Activated naive CD4-positive, alpha-beta T cell (primary cell): ENCODE measurements at places on chromosomes 16 and 17.

DNA sequence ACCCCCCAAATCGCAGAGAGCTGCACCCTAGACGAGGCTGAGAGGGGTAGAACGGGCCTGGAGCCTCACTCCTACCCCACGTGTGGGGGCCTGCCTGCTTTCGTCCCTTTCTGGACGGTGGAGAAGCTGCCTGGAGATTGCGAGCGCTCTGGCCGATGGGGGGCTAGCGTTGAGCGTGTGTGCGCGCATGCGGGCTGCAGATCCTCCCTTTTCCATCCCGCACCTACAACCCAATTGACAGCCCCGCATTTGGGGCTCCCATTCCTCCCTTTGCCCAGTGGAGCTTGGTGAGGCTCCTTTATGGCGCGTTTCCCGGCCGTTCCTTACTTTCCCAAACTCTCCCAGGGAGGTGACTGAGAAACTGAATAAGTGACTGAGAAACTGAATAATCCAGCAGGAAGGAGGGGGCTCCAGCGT, 907 bp upstream of the ESRP2 start:
- DNase-seq = no peak

DNA sequence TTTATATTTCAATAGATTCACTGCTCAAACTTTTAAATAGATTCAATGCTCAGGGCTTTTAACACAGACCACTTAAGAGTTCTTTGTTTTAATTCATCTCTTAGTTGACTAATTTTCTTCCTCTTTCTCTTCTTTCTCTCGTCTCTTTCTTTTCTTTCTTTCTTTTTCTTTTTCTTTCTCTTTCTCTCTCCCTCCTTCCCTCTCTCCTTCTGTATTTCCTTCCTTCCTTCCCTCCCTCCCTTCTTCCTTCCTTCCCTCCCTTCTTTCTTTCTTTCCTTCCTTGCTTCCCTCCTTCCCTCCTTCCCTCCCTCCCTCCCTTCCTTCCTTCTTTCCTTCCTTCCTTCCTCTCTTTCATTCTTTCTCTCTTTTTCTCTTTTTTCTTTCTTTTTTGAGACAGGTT, 104.4 kb downstream of the LYRM1 start:
- no peak for DNase-seq

DNA sequence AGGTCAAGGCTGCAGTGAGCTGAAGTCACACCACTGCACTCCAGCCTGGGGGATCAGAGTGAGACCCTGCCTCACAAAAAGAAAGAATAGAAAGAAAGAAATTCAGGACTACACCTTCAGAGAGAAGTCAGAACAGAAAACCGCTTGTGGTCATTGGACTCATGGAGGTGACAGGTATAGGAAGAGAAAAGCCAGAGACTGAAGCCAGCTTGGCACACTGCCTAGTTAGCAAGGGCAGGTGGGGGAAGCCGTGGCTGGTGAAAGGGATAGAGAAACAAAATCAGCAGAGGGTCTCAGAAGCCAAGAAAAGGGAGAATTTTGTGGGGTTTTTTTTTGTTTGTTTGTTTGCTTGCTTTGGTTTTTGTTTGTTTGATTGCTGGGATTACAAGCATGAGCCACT, 32.9 kb upstream of the SKAP1 start:
- no peak for DNase-seq

GRCh38 chr17:49338883-49339282, 23.2 kb downstream of the ZNF652 start:
- no peak for DNase-seq

DNA sequence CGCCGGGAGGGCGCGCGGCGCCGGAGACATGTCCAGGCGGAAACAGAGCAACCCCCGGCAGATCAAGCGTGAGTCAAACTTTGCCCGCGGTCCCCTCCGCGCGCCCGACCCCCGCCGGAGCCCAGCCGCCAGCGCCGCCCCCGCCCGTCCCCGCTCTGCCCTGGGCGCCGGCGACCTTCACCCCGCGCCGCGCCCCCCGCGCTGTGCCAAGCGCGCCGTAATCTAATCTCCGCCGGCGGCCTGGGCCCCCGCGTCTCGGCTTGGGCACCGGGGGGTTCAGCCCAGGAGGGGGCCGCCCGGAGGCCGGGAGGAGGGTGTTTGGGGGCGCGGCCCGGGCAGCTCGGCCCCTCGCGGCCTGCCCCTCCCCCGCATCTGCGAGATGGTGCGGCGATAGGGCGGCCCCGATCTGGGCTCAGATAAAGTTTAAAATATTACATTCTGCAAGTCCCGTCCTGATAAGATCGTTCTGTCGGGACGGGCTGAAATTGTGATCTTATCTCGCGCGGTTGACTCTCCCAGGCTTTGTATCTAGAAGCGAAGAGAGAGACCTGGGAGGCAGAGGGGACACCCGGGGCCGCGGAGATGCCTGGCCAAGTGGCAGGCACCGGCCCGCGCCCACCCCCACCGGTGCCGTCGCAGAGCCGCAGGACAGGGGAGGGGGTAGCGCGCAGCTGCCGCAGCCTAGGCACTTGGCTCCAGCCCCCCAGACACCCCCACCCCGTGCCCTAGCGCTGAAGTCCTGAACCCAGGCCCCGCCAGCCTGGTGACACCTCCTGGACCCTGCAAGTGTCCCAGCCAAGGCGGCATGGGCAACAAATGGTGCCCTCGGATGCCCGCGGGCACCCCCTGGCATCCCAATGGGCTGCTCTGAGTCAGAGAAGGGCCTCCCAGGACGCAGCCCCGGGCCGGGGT, 787 bp downstream of the ZFPM1 start:
- DNase-seq = no peak

DNA sequence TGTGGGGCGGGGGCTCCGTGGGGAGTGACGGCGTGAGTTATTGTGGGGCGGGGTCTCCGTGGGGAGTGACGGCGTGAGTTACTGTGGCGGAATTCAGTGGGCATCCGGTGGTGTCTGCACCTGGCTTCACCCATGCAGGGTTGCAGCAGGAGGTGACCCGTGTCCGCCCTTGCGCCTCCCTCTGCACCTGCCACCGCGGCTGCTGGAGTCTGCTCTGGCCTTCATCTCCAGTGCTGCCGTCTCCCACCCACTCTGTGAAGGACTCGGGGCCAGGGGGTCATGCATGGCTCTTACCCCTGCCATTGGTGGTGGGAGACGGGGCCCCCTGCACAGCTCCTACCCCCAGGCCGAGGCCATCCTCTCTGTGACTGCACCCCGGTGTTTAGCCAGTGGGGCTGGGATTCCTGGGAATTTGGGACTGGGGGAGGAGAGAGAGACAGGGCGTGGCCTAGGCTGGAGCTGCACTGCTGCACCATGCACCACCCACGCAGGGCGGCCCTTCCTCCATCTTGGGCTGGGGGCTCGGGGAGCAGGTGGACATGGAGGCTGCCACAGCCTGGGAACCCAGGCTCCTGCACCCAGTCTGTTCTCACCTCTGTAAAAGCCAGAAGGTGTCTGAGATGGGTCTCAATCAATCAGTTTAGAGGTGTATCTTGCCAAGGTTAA, 1.3 kb upstream of the PABPN1L start:
- DNase-seq = no peak

- no peak for DNase-seq
Measured at GRCh38 chr16:49277386-49277742, 4.3 kb downstream of the CBLN1 start.

- DNase-seq = no peak
Measured at GRCh38 chr17:33090806-33091205, 99.2 kb downstream of the SPACA3 start.

DNA sequence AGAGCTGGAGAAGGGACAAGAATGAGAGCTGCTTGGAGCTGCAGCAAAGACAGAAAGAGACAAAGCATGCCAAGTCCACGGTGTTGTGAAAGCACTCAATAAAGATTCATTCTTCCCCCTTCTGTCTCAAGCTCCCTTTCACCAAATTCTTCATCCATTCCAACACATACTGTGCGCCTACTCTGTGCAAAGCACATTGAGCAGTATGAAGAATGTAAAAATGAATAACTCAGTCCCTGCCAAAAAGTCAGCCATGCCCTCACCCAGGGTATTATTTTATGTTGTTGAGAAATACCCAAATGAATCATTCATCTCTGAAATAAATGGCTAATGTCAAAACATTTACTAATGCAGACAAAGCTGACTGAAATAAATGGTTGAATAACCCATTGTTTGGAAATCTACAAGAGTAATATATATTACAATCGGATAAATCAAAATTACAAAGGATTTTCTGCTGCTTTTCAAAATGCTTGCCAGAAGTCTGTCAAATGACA, 282.9 kb upstream of the IRX5 start:
- no peak for DNase-seq

GRCh38 chr17:78532922-78533640, 44.1 kb downstream of the DNAH17 start:
- no peak for DNase-seq

GRCh38 chr17:27760069-27760885, 40.1 kb downstream of the NOS2 start:
- DNase-seq = peak; percentile 74

DNA sequence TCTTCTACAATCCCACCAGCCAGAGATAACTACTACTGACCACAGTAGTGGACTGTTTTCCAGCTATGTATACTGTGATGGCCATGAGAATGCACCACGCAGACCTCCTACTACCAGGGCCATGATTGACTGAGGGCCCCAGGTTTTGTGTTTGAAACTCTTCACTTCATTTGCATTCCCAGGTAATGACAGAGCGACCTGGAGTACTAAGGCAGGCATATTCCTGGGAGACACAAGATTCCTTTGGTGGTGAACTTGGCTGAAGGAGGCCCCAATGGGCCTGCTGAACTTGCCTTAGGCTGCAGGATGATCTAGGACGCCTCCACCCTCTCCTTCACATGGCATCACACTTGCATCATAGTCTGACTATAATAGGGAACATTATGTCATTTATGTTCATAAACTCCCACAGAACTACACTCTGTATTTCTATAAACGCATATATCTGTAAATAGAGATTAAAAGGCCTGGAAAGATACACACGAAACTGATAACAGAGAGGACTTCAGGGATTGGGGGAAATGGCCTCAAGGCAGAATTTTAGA, 30.4 kb downstream of the CLEC19A start:
- DNase-seq = no peak
